ENCODE measurements at places on chromosomes 1 and 21. TPM values are rescaled to one million over a fixed set of nuclear protein-coding genes. Genes with fewer than 3 reads are reported as not detected.

- DNase-seq, result no peak
These were observed 853.5 kb upstream of the TMPRSS15 start for GRCh38 chr21:19256934-19257660.

GRCh38 chr1:50493710-50494109 lies 70.5 kb upstream of the DMRTA2 start:
- DNase-seq, result no peak

- DNase-seq, result peak; percentile 71
These were observed at the start of gene CCDC28B for GRCh38 chr1:32200226-32201010. CCDC28B (plus strand) TSS chr1:32200595; CDS start chr1:32201936, 1,341 bp downstream.

DNA sequence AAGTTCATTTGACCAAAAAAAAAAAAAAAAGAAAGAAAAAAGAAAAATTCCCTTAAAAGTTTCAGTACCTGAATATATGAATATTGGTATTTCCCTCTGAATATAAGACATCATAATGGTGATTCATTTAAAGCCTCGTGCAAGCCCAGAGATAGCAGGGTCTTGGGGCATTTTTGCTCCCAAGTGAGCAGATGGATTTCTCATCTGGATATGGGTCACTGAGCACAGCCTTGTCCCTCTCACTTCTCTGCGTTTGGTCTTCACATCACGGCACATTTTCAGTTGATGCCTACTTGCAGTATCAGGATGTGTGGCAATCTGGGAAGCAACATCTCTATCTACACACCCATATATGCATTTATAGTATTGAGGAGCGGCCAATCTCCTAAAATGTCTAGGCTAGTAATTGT lies 12.7 kb downstream of the CD58 start:
- no peak for DNase-seq

DNA sequence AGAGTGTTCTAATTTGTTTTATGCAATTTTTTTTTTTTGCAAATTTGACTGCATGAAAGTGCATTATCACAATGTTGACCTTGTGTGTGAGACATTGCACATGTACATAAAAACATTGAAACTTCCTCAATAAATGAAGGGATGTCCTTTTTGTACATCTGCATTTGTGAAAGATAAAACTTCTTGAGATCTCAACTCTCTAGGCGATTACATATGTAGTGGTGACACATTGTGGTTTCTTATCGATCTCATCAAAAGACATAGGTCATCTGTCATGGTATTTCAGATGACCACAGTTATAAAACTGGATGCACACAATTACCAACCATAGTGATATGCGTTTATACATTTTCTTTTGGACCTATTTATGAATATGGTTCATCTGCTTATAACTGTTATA lies 35.6 kb upstream of the C21orf91 start:
- DNase-seq, result no peak

- no peak for DNase-seq
These were observed 47.4 kb upstream of the ARHGEF16 start for GRCh38 chr1:3407021-3407420.

DNA sequence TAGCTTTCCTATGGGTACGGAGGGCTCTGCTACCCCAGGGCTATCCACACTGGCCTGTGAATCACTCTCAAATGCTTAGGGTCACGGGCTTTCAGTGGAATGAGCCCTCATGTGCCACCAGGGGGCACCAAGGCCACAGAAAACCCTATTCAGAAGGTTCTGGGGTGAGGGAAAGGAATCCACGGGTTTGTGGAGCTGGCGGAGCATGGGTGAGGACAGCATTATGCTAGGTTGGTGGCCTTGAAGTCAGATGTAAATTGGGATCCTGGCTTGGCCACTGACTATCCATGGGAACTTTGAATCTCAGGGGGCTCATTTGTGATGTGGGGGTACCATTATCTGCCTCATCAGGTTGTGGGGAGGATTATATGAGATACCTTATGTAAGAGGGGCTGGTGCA lies 5.1 kb upstream of the LAMTOR5 start:
- no peak for DNase-seq

GRCh38 chr1:3453891-3454810 lies at the start of gene ARHGEF16:
ARHGEF16 (plus strand) TSS chr1:3454665; CDS start chr1:3463085, 8,420 bp downstream.
- no peak for DNase-seq

DNA sequence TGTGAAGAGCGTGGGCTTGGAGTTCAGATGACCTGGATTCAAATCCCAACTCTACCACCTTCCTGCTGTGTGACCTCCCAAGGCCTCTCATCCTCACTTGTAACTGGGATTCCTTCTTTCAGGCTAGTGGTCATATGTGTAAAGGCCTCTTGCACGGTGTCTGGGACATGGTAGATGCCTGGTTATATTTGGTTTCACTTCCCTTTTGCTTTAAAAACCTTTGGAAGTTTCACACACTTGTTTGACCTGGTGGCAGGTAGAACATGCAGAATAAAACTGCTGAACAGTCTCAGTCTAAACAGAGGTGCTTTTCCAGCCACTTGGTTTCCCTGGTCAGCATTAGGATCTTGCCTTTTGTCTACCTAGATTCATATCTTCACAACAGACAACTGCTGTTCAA lies 37.0 kb upstream of the RCAN3 start:
- no peak for DNase-seq

DNA sequence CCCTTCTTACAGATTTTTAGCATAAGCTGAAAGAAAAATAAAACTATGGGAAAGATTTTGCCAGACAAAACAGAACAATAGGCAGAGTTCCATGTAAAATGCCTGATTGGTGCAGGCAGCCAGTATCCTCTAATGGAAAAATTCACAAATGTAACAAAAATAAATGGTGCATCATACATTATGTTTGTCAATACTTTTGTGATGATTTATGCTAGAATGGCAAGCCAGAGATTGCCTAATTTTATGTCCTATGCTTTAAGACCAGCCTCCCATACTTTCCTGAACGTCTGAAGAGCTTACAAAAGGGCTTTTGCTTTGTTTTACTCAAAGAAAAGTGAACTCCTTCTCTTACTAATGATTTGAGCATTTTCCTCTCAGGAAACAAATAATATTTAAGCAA lies 81.5 kb upstream of the KCNJ15 start:
- no peak for DNase-seq

GRCh38 chr1:192610112-192610889 lies 25.6 kb upstream of the RGS13 start:
- no peak for DNase-seq

DNA sequence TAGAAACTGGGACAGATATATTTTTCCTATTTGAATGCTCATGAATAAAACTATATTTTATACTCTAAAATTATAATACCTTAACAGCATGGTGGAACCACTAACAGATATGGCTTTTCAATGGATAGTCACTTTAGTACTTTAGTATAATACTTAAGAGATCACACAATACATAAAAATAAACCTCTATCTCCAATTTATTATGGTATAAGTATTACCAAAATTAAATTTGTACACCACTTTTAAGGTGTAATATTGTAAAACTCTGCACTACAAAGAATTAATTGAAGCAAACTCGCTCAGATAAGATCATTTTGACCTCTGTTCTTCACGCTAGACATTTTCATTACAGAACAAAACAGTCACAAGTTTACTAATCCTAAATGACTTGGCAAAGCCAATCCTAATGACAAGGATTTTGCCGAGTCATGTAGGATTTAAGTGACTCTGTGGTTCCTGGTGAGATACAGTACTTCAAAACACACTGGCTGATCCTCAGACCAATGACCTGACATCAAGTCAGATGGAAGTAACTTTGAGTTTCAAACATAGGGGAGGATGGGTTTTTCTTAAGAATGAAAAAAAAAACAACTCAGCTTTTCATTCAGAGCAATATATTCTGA lies 200.6 kb downstream of the SMYD3 start:
- no peak for DNase-seq

DNA sequence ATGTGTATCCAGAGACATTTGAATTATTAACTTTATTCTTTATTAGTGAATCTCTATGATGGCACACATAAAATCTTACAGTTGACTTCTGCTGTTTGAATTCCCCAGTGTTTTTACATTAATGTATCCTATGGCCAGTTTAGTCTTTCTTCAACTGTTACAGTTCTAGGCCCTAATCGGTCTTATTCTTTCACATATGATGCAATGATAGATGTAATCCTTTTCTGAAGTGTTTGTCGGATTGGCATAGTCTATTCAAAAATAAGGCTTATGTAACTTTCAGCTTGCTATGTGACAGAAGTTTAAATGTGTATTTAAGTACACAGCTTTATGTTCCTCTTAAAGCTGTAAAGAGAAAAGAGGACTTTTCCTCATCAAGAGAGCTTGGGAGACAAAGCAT lies 26.4 kb upstream of the KIAA1614 start:
- no peak for DNase-seq

GRCh38 chr1:47424336-47424982 lies 8.4 kb downstream of the FOXE3 start:
- no peak for DNase-seq

DNA sequence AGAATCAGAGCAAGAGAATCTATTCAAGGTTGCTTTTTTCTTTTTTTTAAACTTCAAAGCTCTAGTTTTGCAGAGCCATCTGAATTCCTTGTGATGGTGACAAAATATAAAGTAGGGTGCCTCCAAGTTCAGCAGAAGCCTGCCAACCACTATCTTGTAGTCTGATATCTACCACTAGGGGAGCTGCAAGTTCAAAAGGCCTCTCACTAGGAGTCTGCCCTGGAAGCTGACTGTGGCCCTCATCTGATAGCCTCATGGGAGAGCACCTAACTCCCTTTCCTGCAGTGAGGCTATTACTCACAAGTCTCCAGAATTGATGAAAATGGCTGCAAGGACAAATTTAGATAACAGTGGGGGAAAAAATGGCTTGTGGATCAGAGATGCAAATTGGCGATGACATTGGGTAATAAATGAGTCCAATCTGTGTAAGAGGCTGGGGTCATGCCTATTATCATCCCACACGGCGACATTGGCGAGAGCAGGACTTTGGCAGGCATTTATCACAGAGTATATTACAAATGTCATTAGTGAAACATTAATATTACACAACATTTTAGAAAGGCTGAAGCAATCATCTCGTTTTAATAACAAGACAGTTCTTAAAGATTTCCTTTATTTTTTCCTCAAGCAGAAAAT lies 10.7 kb upstream of the ZP4 start:
- DNase-seq, result peak; percentile 12

- DNase-seq, result no peak
These were observed 41.3 kb upstream of the ENAH start for GRCh38 chr1:225694151-225694603.

GRCh38 chr1:22784317-22784716 lies 73.7 kb downstream of the EPHB2 start:
- no peak for DNase-seq

The PRAMEF18 gene
- polyA plus RNA-seq, result not detected

The TRIM45 gene
- polyA plus RNA-seq, result 18.3 TPM

The VPS45 gene
- 85.5 TPM for polyA plus RNA-seq

The IL24 gene
- polyA plus RNA-seq, result 0.22 TPM
